ENCODE measurements at places on chromosomes 12 and 14. TPM values are rescaled to one million over a fixed set of nuclear protein-coding genes. Genes with fewer than 3 reads are reported as not detected.
A peak's percentile ranks its signal among the peaks of the same experiment; 100 is the strongest.

- no peak for DNase-seq
Observed at GRCh38 chr12:6065131-6065862, 59.2 kb downstream of the VWF start.

GRCh38 chr12:89695100-89695499, 13.5 kb downstream of the ATP2B1 start:
- no peak for DNase-seq

GRCh38 chr12:125185311-125185739, 120.1 kb downstream of the AACS start:
- DNase-seq = peak; percentile 30

GRCh38 chr12:114194956-114195355, 211.0 kb downstream of the TBX5 start:
- DNase-seq = no peak

DNA sequence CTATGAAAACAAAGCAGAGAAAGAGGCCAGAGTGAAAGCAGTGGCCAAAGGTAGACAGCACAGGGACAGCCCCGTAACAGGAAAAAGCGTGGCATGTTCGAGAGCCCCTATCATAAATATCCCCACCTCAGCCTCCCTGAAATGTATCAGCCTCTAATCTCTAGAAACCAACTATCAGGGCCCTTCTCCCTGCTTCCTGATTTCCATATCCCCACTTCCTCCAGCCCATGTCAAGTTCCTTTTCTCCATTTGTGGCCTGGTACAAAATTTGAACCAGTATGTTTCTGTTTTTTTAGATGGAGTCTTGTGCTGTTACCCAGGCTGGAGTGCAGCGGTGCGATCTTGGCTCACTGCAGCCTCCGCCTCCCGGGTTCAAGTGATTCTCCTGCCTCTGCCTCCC, 16.9 kb downstream of the DEPDC4 start:
- no peak for DNase-seq

GRCh38 chr14:48874711-48875110, 711.5 kb downstream of the RPS29 start:
- DNase-seq = no peak

DNA sequence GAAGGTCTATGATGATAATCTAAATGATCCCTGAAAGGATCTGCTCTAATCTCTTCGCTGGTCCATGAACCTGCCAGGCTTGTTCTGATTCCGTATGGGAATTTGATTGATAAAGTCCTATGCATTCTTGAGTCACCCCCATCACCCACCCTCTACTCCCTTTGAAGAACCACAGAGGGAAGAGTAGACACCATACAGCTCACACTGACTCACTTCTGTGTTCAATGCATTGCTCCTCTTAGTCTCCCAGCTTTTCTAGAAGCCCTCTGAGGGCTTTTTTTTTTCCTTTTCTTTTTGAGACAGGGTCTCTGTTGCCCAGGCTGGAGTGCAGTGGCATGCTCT, 18.5 kb upstream of the GPRC5A start:
- DNase-seq = no peak

DNA sequence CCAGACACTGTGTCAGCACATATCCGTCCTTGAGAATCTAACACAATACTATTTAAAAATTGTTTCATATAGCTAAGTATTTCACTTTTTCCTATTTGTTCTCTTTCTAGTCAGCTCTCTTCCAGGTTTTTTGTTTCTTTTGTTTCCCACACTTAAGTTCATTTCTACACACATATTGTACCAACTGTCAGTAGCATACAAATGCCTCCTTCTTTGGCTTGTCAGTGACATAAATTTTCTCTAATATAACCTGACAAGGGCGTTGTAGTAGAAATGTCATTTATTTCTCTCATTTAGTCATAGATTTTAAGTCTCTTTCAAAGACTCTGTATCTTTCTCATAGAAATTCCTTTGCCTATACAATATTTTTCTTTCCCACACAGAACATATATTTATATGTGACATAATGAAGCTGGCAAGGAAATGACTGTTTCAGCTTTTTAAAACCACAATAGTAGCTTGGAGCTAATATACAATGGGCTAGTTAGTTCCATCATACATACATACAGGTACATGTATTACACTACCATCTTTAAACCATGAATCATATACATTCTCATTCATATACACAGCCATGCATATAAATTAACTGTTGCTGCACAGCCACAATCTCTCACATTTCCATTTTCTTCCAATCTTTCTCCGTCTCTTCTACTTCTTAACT, 42.3 kb upstream of the EPS8 start:
- DNase-seq = no peak

DNA sequence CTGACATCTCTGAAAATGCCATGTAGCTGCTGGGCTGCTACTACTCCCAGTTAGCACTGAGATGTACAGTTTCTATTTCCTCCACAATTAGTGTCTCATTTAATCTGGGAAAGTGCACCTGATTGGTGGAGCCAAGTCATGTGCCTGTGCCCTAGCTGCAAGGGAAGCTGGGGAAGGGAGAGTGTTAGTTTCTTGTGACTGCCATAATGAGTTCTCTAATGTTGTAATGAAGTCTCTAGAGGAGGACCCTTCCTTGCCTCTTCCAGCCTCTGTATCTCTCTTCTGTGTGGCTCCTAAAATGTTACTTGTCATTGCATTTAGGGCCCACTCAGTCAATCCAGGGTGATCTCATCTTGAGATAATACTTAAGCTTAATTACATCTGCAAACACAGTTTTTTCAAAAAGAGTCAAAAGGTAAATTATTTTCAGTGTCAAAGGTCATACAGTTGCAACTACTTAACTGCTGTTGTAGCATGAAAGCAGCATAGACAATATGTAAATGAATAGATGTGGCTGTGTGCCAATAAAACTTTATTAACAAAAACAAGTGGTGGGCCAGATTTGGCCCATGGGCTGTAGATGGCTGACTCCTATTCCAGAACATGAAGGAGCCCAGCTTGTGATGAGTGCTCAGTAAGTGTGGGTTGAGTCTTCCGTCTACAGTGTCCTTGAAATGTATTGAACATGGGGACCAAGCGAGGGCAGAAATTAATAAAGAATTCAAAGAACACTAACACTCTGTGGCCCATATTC, 137.2 kb upstream of the MAP1LC3B2 start:
- DNase-seq = no peak

GRCh38 chr12:131867891-131868675, 26.3 kb upstream of the ULK1 start:
- DNase-seq = no peak

- no peak for DNase-seq
Observed at GRCh38 chr12:91973813-91974212, 171.8 kb downstream of the BTG1 start.

DNA sequence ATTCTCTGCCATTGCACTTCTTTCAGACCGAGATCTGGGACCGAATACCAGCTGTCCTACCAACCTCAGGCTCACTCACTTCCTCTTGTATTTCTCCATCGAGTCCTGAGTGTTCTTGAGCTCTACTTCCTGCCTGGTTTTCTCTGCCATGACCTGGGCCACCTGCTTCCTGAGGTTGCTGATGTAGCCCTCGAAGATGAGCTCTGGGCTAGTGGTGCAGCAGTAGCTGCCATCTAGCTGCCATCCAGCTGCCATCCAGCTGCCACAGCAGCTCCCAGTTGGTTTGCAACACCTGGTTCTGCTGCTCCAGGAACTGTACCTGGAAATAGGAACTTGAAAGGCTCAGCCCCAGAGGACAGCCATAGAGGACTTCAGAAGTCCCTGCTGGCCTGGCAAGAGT, 15.0 kb upstream of the KRT73 start:
- no peak for DNase-seq

- peak; percentile 72 for DNase-seq
Observed at GRCh38 chr14:59189091-59189785, 771 bp downstream of the DAAM1 start.

- no peak for DNase-seq
Observed at GRCh38 chr14:89401241-89401640, 15.8 kb downstream of the FOXN3 start.

GRCh38 chr14:78959674-78960264, 789.6 kb downstream of the NRXN3 start:
- DNase-seq = peak; percentile 64

DNA sequence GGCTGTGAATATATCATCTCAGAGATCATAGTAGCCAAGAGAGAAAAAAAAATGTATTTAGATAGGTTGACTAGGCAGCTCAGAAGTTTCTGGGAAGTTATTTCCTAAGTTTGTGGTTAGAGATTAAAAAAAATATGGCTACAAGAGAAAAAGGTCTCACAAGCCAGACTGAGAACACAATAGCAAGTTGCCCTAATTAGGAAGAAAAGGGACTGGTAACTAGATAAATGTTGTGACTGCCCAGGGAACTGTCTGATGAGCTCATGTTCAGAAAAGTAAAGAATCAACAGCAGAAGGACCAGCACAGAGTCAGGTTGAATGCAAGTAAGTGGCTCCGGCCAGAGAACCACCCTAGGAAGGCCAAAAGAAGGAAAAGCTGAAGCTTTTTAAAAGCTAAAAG, 256.6 kb downstream of the PRKD1 start:
- no peak for DNase-seq

- peak; percentile 33 for DNase-seq
Observed at GRCh38 chr12:107092669-107093416, 506 bp downstream of the CRY1 start.

DNA sequence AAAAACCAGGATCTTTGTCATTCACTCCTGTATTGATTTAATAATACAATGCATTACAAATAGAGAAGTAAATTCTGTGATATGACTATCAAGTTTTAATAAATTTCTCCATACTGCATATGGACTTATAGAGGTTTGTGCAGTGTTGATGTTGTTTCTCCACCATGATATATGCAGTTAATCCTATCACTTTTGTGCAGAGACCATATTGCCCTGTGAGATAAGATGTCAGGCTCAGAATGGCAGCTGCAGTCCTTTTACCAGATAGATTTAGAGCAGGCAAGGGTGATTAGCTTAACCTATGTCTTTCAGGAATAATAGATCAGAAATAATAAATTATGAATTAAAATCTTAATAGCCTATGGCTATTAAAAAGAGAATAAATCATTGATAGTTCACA, 38.6 kb upstream of the KCNJ8 start:
- DNase-seq = no peak

DNA sequence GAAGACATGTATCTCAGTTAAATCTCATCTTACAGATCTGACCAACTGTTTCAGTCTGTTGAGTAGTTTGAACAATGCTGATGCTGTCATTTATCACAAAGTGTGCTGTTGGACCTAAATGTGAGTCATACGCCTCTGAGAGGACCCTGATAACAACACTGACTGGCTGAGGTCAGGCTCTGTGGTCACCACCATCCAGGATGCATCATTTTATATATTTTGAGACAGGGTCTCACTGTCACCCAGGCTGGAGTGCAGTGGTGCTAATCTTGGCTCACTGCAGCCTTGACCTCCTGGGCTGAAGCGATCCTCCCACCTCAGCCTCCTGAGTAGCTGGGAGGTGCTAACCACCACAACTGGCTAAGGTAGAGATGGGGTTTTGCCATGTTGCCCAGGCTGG, 181.0 kb upstream of the RGS6 start:
- DNase-seq = no peak

DNA sequence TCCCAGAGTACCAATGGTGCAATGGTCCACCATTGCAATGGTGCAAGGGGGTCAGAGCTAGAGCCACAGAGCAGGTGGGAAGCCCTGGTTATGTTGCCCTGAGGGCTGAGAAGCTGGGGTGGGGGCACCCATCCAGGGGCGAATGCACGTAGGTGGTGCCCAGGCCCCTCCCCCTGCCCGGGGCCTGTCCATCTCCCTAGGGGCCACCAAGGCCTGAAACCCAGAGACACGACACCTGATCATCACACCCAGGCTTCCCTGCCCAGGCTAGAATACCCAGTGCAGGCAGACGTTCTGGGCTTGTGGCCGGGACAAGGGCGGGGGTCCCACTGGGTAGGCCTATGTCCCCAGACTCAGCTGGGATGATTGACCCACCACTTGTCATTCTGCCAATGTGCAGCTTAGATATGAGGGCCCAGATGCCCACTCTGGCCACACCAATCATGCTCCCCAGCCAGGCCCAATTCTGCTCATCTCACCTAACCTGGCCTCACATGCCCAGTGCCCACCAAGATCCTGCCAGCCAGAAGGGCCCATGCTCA, 83.2 kb downstream of the ALG10 start:
- DNase-seq = no peak

DNA sequence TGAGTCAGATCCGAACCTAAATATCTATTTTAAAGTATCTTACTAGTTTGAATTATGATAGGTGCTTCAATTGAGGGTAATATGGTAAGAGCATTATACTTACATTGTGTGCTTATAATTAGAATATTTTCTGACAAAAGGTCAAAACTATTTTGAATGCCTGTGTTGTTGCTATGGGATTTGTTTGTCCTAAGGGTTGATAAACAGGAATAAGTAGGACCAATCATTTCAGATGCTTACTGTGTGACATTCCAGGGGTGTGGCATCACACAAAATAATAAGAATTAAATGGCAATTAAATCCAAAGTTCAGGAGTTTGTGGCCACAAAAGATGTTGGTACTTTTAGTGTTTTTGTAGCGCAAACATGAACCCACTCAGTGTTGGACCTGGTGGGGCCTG, 256.2 kb upstream of the DDHD1 start:
- DNase-seq = no peak

GRCh38 chr12:95326445-95326844, 108.8 kb downstream of the VEZT start:
- no peak for DNase-seq

The CABP1 gene
- 2.0 TPM for total RNA-seq

The ANG gene
- 19.4 TPM for total RNA-seq

The KRT3 gene
- total RNA-seq = not detected

The KCNMB4 gene
- 3.9 TPM for total RNA-seq

The TRHDE gene
- total RNA-seq = 18.6 TPM

The ST8SIA1 gene
- 4.7 TPM for total RNA-seq

The FOXN4 gene
- not detected for total RNA-seq

The ARHGEF40 gene
- 25.6 TPM for total RNA-seq

The ZNF385A gene
- 16.6 TPM for total RNA-seq
